ENCODE measurements at places on chromosomes 6 and 20.
A peak's percentile ranks its signal among the peaks of the same experiment; 100 is the strongest.

DNA sequence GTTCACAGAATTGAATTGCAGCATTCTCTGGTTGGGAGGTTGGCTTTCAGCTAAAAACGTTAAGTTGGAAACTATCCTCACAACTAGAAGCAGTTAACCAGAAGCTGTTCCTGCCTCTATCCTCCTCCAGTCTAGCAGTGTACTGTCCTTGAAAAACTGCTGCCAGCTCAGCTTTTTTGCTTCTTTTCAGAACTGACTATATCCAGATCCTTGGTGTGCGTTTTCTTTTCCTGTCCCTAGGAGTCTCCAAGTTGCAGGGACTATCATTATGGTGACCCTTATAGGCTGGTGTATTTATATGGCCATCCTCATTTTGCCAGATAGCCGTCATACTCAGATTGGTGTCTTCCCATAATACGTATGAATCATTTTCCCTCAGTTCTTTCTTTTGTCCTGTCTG, 5.5 kb downstream of the ITCH start:
- no peak for DNase-seq

- no peak for DNase-seq
Observed at GRCh38 chr6:82123632-82124031, 123.9 kb downstream of the IBTK start.

GRCh38 chr6:97021194-97021593, 96.7 kb downstream of the KLHL32 start:
- no peak for DNase-seq

GRCh38 chr6:32290886-32291450, 67.1 kb upstream of the NOTCH4 start:
- DNase-seq: no peak

DNA sequence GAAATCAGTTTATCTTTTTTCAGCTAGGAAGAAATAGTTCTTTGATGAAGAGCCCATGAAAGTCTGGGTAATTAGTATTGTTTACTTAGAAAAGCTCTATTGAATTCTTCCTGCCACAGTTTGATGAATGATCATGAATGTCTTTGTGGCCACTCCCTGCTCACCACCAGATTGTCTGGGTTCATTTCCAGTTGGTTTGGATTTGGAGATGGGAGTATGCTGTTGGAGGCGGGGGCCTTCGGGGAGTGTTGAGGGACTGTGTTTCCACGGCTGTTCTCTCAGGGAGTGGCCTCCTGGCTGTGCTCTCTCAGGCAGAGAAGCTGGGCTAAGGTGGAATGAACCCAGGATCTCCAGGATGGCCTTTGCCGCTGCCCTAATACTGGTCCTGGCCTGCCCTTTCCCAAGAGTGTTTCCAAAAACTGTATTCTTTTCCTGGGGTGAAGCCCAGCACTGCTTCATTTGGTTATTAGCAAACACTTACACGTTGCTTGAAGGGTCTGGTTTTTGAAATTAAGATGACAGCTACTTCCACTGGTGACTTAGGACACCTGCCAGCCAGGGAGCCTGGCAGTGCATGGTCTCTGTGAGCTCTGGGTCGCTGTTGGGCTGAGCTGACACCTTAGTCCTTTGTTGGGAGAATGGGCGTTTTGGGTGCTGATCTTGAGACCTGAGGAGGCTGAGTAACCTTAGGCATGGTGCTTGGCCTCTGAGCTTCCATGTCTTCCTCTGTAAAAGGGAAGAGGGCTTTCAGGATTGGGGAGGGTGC, 23.2 kb downstream of the PRPF6 start:
- no peak for DNase-seq

GRCh38 chr6:131532580-131533039, 40.4 kb upstream of the ARG1 start:
- DNase-seq: no peak

DNA sequence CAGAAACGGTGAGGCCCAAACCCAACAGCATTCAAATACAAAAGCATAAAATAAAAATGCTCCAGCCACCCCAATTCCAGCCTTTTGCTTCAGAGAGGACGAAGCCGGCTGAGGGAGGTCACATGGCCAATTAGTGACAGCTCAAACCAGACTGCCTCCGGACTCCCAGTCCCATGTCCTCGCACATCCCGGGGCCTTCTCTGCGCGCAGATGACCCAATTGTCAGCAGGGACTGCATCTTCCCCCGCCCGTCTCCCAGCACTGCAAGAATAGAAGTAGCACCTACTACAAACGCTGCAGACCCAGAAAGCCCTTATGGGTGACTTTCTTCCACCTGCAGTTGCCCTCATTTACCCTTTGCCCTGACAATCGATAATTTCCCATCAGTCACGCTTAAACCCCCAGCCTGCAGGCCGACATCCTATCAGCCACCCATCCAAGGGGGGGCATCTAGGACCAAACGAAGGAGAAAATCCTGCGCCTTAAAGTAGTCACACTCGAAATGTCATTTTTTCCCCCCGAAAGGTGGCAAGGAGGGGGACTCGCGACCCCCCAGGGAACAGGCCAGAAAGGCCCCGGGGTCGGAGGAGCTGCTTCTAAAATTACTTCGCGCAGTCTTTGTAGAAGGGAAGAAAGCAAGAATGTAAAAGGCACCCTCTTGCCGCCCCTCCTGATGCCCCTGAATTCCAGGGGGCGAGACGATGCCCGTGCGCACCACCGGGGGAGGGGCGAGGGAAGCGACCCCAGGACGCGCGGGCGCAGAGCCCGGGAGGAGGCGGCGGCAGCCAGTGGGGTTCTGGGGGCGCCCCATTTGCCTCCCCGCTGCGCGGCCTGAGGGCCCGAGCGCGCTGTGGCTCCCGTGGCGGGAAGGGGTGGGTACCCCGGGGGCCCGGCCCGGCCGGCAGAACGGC, 792 bp downstream of the SLC23A2 start:
- DNase-seq: peak; percentile 44

DNA sequence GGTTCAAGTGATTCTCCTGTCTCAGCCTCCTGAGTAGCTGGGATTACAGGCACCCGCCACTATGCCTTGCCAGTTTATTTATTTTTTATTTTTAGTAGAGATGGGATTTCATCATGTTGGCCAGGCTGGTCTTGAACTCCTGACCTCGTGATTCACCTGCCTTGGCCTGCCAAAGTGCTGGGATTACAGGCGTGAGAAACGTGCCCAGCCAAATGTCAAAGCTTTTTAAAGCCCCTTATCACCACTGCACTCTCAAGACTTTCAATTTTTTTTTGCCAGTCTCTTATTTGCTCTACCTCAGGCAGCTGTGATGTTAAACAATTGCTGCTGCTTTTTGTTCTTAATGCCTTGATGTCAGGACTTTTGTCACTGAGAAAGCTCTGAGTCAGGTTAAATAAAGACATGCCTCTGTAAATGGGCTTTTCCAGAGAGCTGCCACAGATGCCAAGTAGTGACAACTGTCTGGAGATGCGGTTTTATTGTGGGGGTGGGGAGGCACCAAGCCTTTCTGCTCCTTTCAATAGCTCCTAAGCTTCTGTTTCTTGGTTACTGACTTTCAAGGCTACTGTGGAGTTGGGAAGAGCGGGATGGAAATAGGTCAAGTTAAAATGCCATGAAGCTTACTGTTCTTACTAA, 29.2 kb downstream of the RSPH3 start:
- peak; percentile 40 for DNase-seq

DNA sequence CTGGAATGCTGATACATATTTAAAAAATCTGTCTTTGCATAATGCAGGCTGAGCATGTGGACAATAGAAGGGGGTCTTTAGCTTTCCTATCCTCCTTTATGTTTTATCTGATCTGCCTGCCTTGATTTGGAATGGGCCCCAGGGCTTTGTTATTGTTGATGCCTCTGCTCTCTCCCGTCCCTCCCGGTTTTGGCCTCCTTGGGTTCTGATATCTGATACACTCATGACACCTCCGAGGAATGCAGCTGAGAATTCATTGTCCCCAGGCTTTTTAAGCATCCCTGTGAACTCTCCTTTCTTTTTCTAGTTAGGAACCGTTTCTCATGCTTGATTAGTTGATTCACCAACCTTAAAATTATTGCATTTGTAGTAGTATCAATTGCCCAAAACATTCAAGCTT, 185.5 kb upstream of the RALGAPA2 start:
- DNase-seq: no peak

Measured in NCI-H2171 treated with DMSO at 0.1 percent for 48 hours (cell line).